ENCODE measurements at places on chromosomes 12 and 14. TPM values are rescaled to one million over a fixed set of nuclear protein-coding genes. Genes with fewer than 3 reads are reported as not detected.

The SIVA1 gene
- polyA plus RNA-seq, result 89.7 TPM

DNA sequence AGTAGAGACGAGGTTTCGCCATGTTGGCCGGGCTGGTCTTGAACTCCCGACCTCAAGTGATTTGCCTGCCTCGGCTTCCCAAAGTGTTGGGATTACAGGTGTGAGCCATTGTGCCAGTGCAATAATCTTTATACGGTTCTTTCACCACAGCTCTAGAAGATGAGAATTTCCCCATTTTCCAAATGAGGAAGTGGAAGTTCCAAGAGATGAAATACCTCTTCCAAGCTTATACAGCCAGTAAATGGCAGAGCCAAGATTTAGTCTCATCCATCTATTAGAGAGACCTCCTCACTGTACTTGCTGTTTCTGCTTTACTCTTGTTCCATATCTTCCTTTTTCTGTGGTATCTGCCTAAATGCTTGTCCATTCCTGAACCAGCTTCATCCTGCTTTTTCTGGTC is 3.1 kb upstream of the LMNTD1 start:
- no peak for DNase-seq

DNA sequence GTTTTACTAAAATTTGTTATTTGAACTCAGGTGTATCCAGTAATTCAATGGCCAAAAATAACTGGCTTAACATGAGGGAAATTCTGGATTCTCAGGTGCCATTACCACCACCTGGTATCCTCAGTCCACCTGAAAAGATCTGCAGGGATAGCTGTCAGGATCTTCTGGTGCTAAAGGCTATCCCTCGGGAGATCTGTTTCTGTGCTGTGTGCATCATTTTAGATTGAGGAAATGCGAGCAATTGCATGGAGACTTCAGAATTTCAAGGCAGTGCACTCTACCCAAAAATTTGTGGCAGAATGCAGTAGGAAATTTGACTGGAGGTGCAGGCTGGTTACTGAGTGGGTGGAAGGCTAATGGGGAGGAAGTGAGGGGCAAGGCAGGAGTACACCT is 26.4 kb downstream of the ZCCHC8 start:
- no peak for DNase-seq

DNA sequence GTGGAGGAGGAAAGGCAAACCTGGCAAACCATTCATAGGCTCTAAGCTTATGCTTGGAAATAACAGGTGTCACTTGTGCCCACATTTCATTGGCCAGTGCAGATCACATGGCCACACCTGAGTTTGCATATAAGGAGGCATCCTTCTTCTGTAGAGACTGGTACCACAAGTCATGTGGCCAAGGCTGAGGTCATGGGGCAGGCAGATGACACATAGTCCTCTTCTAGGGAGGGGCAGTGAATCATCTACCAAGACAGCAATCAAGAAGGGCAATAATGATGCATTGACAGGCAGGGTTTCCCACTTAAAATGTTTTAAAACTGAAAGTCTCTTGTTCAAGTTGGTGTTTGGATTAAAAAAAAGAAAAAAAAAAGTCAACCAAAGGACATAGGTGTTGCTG is 77.3 kb downstream of the DAAM1 start:
- DNase-seq, result no peak

- DNase-seq, result no peak
These were observed 172.8 kb downstream of the KTN1 start for GRCh38 chr14:55752580-55753390.

- DNase-seq, result no peak
These were observed 183.7 kb upstream of the DIO2 start for GRCh38 chr14:80395031-80395430.

GRCh38 chr12:58502226-58502625 is 418.1 kb downstream of the LRIG3 start:
- DNase-seq, result no peak

Data from renal cortex interstitium (tissue), 15 donors.